ENCODE measurements at places on chromosomes 7 and 10. TPM values are rescaled to one million over a fixed set of nuclear protein-coding genes. Genes with fewer than 3 reads are reported as not detected.

DNA sequence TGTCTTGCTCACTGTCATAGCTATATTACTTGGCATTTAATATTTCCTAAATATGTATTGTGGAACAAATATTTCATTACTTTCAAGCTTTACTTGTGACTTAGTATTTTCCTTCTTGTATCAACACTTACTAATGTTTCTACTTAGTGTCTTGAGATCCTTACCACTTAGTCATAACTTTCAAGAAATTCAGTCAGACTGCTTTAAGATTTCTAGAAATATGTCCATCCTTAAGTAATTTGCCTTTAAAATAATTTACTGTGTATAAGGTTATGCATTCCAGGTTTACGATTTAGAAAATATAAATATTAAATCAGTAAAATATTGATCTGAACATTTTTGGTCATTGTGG is 87.3 kb upstream of the CSTF2T start:
- no peak for ATAC-seq

DNA sequence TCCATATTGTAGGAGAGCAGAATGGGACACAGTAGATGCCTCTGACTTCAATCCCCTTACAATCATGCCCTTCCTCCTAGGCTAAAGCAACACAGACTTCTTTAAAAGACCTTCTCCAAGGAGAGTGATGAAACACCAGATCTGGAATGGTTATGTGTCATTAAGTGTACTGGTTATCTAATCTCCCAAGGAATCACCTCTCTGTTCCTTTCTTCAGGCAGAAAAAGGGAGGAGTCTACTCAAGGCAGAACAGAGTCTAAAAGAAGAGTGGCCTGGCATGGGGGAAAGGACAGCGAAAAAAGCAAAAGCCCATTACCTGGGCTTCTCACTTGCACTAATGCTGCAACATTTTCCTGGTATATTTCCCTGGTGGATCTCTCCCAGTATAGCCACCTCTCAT is 2.9 kb downstream of the ELMO1 start:
- ATAC-seq: no peak

GRCh38 chr7:140213684-140214074 is 36.9 kb upstream of the KDM7A start:
- no peak for ATAC-seq

Gene PLEKHS1
- 0.25 TPM for total RNA-seq

GRCh38 chr7:19621740-19622139 is 87.1 kb downstream of the POLR1F start:
- ATAC-seq: peak; percentile 47

GRCh38 chr7:76380623-76380966 is 21.8 kb upstream of the YWHAG start:
- ATAC-seq: no peak

DNA sequence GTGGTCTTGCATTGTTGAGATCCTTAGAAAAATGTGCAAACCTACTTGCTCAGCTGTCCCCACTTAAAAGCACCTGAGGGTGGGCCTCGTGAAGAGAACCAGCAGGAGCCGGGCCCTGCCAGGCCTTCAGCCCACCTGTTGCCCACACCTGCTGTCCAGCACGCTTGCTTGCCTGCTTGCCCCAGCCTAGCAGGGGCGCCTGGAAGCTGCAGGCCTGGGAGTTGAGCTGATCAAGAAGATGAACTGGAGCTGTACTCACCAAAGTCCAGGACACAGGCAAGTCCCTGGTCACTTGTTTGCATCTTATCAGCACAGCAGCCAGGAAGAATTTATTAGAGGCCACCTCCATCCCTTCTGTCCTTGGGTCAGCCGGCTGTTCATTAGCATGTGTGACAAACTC is 23.2 kb downstream of the CYP26A1 start:
- no peak for ATAC-seq

Gene IL6
- total RNA-seq: not detected
